ENCODE measurements at places on chromosomes 16 and 17. TPM values are rescaled to one million over a fixed set of nuclear protein-coding genes. Genes with fewer than 3 reads are reported as not detected.

Gene EIF3CL
- 139 TPM for total RNA-seq

Gene PRRT2
- 3.2 TPM for total RNA-seq

Gene CCL3
- total RNA-seq = not detected

- no peak for DNase-seq
Measured at GRCh38 chr16:66970775-66971720, 10.0 kb downstream of the CES3 start.

GRCh38 chr17:72962106-72962505 is 130.4 kb downstream of the SLC39A11 start:
- DNase-seq = no peak

DNA sequence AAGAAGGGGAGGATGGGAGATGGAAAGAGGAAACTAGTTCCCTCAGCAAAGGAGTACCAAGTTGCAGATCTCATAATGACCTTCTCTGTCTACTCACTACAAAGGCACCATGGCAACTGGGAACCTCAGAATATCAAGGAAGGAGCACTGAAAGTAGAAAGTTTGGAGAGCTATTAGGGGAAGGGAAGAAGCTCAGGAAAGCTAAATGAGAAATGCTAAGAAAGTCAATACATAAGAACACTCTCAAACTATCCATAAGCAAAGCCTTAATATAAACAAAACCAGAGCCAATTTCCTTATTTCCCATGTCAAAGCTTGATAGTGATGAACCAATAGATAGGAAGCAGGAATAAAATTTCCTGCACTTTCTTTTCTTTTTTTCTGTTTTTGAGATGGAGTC is 57.9 kb upstream of the C17orf78 start:
- no peak for DNase-seq

- DNase-seq = no peak
Measured at GRCh38 chr17:32484041-32484461, 2.7 kb upstream of the CDK5R1 start.

DNA sequence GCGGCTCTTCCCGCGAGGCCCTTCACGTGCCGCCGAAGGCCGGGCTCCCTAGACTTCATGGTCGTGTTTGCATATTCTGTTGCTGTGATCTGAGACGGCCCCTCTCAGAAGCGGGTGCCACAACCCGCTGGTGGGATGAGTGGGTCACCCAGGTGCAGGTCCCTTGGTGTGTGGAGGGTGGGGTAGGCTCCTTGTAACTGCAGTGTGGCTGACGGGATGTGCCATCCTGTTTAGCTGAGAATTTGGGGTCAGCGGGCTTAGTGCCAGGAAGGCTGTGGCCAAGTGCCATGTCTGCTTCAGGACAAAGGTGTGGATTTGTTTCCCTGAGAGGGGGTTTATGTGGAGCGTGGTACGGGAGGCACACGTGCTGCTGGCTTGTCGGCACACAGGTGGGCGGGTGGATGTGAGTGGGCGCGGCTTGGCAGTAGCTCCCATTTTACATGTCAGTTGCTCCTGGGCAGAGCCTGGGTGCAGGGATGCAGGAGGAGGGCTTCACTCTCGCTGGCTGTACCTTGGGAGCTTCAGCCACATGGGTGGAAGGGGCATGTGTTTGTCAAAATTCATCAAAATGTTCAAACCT is 9.2 kb upstream of the WFIKKN1 start:
- no peak for DNase-seq

DNA sequence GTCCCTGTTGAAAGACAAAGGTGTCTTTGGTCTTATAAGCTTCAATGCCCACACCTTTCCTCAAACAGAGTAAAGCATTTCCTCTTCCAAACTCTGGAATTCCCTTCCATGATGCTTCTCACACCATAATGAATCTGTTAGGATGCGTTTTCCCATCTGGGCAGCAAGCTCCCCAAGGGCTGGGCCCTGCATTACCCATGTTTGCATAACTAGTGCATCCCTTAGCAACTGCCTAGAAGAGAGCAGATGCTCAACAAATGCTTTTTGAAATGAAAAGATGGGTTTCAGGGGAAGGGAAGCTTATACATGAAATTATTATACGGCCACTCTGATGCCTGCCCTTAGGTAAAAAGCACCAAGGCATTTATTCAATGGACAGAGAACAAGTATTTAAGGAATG is 124.5 kb upstream of the CCL2 start:
- DNase-seq = no peak

DNA sequence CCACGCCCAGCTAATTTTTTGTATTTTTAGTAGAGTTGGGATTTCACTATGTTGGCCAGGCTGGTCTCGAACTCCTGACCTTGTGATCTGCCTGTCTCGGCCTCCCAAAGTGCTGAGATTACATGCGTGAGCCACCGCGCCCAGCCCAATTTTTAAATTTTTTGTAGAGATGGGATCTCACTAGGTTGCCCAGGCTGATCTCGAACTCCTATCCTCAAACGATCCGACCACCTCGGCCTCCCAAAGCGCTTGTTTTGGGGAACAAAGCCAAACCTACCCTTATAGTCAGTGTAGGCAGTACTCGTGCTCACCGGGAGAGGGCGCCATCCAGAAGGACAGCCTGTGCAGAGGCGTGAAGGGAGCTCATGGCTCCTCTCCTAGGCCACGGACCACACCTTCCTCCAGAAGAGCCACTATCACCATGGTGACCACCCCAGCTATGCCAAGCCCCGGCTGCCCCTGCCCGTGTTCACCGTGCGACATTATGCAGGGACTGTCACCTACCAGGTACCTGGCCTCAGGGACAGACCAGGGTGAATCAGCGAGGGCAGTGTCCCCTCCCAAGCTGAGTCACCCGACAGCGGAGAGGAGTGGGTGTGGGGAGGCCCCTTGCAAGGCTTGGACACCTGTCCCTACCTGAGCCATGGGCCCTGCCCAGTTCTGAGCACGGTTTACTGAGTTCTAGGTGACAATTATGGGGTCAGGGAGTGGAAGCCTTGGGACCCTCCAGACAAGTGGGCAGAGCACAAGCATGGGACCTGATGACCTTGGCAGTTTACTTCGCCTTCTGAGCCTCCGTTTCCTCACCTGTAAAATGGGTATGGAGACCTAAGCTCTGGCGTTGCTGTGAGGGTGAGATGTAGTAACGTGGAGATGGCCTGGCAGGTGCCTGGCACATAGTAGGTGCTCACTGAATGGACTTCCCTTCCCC is 13.7 kb downstream of the MYO15B start:
- DNase-seq = peak; percentile 78

- DNase-seq = no peak
Measured at GRCh38 chr17:20141198-20141972, 132.2 kb downstream of the SPECC1 start.

- DNase-seq = peak; percentile 35
Measured at GRCh38 chr16:66511602-66512271, 38.2 kb downstream of the TK2 start.

GRCh38 chr17:73357318-73357717 is 45.5 kb upstream of the CDC42EP4 start:
- no peak for DNase-seq

DNA sequence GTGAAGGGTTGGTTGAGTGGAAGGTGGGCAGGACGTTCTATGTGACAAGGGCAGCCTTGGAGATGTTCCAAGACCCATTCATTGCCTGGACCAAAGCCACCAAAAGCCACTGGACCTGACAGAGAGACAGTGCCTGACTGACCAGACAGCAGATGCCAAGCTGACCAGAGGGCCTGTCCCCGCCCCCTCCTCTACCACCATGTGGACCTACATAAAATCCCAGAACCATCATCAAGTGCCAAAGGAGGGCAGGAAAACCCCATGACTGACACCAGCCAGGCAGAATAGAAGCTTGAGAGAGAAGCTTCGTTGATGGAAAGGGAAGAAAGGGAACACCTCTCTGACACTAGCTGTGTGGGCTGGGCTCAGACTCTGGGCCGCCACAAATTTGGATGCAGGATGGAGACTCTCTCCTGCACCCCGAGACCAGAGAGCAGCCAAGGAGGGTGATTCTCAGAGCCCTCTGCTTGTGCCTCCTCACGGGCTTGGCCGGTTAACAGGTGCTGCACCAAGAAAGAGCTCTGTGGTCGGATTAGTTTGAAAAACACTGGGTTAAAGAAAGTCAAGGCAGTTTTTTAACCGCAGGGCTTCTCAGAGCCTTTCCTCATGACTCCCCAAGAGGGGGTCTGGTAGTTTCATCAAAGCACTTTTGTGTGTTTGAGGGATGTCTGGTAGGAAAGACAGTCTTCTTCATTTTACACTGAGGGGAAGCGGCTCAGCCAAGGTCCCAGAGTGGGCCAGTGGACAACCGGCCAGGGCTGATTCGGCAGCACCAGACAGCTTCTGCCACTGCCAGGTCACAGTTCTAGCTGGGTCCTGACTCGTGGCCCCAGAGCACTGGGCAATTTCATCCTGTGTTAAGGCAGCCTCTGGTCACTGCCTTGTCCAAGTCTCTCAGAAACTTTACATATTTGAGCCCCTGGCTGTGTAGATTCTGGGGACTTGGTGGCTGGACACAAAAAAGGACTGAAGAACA is 1.7 kb downstream of the TNFRSF13B start:
- DNase-seq = peak; percentile 84

DNA sequence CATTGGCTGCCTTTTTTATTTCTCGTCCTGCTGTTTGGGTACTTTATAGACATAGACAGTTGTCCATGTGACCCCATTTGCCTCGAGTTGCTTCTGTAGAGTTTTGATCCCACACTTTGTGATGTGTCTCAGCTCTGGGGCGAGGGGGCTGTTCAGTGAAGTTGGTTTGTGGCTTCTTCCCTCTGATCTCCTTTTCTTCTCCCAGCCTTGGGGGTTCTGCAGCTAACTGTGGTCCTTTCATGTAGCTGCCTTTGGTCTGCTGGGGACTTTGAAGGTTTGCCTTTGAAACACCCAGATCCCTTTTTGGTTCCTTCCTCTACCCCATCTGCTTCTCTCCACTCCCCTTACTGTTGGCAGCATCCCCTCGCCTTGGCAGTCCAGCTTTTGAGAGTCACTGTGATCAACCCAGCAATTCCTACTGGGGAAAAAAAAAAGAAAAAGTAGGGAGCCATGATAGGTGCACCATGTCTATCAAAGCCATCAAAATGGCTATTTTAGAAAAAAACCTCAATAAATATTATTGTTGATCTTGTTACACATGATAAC is 728.8 kb upstream of the RBFOX1 start:
- DNase-seq = no peak

DNA sequence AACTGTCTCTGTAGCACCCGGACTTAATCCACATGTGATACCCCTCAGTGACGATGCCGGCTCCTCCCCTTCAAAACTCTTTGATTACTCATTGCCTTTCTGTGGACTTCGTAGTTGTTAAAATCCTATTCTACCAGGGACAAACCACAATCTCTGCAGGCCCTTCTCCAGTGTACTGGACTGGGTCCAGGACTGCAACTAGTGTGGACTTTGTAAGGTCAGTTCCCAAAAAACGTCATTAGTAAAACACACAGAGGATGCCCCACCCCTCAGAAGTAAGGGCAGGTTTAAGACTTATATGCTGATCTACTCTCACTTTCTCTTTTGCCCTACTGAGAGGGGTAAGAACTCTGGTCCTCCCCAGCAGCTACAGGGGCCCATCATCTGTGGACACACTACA is 10.5 kb upstream of the NUDT7 start:
- no peak for DNase-seq

DNA sequence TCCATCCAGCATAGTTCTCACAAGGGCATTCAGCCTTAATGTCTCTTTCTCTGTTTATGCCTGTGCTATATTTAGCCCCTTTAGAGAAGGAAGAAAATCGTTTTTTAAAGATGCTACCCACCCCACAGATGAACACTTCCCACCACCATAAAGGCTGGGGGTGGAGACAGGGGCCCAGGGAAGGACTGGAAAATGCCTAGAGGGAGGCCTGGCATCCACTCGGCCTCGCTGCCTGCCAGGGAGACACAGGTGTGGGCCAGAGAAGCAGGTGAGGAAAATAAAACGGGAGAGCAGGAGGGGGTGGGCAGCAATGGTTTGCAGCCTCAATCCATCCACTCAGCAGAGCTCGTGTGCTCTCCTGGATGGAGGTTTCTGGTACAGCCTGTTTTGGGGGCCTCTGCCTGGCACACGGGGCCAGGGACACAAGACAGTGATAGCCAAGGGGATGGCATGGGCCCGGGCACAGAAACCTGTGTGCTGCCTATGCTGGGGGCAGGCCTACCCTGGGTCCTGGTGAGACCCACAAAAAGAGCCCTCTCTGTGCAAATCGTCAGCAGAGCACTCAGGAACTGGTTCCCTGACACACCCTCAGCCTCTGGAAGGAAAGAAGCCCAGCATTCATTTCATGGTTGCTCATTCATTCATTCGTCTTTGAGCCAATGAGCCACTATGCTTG is 121.4 kb downstream of the C16orf78 start:
- DNase-seq = no peak

- no peak for DNase-seq
Measured at GRCh38 chr17:75551266-75551665, 25.8 kb downstream of the LLGL2 start.

- DNase-seq = no peak
Measured at GRCh38 chr17:58309918-58310259, 18.7 kb downstream of the TSPOAP1 start.

GRCh38 chr16:27084307-27085028 is 17.7 kb downstream of the C16orf82 start:
- no peak for DNase-seq

DNA sequence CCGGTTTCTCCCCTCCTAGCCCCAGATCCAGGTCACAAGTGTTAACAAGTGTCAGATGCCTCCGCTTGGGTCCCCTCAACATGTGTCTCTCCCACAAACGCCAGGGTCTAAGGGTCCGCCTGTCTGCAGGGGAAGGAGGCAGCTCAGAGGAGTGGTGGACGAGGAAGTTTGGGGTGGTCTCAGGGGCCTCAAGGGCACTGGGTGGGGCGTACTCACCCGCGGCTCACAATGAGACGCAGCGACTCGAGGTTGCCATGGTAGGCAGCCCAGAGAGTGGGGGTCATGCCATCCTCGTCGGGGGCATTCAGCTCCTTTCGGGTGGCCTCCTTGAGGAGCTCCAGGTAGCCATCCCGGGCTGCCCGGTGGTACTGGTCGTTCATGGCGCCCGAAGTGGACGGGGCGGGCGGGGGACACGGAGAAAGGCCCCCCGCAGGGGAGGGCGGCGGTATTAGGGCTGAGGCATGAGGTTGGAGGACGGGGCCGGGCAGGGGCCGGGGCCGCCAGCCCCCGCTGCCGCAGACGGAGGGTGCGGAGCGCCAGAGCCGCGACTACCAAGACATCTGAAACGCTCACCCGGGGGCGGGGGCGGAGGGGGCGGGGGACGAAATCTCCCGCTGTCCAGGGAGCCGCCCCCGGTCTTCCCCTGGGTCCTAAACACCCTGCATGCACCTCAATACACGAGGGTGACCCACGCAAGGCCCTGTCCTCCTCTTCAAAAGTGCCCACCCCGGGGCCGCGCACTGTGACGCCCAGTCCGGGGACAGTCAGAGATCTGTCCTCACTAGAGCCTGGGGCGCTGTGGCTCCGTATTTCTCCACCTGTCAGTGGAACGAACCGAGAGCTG is at the start of gene USH1G:
TSS of gene USH1G (minus strand) at position 562 of the 844 bp plus-strand sequence. CDS start at position 380, 182 bp downstream.
- DNase-seq = no peak

All from OCI-LY7 (cell line).